EH (cell line): ENCODE measurements at places on chromosomes 7 and 10.
A peak's percentile ranks its signal among the peaks of the same experiment; 100 is the strongest.

- no peak for DNase-seq
Measured at GRCh38 chr7:96538632-96539031, 171.0 kb downstream of the SEM1 start.

- DNase-seq, result no peak
Measured at GRCh38 chr10:79942261-79943185, 6.4 kb downstream of the SFTPD start.

DNA sequence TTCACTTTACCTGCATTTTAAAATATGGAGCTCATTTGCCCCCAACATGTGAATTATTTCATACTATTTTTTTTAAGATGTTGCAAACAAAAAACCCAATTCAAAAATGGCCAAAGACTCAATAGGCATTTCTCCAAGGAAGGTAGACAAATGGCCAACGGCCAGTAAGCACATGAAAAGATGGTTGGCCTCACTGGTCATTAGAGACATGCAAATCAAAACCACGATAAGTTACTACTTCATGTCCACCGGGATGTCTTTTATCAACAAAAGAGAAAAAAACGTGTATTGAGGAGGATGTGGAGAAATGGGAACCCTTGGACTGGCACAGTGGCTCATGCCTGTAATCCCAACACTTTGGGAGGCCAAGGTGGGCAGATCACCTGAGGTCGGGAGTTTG lies 3.4 kb upstream of the CTBP2 start:
- no peak for DNase-seq

DNA sequence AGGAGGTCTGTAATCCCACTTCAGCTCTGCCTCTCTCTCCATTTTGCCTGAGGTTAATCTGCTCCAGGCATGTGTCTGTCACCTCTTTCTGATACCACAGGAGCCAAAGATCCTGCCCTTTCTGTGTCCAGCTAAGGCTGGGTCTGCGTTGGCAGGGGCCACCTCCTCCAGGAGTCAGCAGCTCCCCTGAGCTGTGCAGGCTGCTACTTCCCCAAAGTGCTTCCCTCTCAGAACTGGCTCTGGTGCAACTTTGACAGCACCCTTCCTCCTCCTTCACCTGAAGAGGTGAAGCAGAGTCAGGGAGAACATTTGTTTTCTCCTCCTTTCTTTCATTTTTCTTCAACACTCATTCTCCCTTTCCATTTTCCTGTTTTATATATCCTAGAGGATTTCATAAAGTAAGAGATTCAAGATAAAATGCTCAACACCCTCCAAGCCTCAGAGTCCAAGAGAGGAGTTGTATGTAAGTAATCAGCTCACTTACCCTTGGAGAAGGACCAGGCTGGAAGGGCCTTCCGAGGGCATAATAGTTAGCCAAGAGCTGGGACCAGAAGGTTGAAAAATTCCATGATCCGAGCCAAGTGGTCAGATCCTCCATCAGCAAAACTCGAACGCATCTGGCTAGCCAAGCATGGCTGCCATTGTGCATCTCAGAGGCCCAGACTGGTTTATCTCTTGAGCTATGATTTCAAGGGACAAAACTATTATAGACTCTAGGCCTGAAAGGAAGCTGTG lies 257.3 kb downstream of the PTEN start:
- DNase-seq, result no peak

DNA sequence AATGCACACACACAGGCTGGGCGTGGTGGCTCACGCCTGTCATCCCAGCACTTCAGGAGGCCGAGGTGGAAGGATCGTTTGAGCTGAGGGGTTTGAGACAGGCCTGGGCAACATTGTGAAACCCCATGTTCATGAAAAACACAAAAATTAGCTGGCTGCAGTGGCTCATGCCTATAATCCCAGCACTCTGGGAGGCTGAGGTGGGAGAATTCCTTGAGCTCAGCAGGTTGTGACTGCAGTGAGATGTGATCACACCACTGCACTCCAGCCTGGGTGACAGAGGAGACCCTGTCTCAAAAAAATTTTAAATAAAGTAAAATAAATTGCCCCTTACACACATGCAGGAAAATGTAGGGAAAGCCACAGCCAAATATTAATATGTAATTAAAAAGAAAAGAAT lies 44.1 kb downstream of the RNF32 start:
- no peak for DNase-seq

DNA sequence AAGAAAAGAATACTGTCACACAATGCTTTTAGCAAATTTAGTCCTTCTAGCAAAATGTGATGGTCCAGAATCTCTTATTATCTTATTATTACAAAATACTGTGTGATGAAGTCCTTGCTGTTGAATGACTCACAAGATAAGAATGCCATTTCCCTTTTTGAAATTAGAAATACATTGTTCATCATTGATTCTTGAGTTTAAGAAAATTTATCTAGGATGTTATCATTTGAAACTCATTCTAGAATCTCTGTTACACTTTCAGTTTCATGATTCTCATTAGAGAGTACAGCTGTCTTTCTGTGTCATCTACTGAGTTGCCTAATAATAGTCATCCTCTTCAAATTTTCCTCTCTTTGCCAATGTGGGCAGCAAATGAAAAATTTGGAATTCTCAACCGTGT lies 9.6 kb downstream of the ZKSCAN5 start:
- peak; percentile 48 for DNase-seq

DNA sequence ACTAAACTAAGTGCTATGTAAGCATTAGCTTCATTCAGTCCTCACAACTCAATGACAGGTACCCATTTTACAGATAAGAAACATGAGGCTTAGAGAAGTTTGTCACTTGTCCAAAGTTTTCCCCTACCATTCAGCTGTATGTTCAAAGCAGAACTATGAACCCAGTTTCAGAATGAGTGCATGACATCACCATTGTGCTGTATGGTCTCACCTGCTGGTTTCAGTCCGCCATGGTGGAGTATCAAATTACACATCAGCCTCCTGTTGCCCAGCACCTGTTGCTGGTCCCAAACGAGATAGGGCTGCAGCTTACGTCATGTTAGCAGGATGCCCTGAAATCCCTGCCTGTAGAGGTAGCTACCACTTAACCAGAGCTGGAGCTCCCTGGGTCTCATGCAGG lies 95.0 kb downstream of the DYNC1I1 start:
- no peak for DNase-seq

DNA sequence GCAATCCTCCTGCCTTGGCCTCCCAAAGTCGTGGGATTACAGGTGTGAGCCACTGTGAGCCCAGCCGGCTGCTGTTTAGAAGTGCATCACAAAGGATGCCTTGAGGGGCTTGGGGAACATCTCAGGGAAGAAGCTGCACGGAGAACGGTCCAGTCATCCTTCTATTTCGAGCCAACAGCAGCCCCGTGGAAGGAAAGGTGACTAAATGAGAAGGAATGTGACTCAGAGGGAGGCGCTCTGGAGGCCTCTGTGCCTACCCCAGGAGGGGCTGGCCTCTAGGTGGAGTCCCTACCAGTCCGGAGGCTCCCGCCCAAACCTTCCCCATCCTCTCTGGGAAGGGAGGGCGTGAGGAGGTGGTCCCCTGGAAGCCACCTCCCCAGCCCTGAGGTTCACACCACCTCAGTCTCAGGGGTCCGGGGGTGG lies 76.2 kb downstream of the CTBP2 start:
- peak; percentile 98 for DNase-seq

GRCh38 chr7:130814778-130815335 lies 80.8 kb upstream of the KLF14 start:
- peak; percentile 64 for DNase-seq

GRCh38 chr10:7503190-7503589 lies 92.4 kb upstream of the SFMBT2 start:
- no peak for DNase-seq

DNA sequence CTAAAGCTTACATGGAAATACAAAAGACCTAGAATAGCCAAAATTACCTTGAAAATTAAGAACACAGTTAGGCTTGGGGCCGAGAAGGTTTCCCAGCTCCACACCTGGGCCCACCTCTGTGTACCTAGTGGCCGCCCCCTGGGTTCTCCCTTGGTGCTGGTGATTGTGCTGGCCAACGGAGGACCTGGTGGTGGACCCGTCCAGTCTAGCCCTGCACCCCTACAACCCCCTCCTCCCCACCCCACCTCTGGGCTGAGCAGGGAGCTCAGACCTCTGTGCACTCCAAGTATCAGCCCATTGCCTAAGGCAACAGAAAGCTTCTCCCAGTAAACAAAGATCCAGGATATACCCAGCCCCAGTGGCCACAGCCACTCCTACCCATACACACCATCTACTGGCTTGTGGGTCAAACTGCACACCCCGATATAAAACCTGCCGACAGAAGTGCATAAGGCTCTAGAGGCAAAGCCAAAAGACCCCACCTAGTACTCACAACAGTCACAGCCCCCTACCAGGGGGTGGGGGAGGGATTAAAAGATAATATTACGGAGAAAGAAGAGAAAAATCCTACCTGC lies 105.0 kb upstream of the DIP2C start:
- DNase-seq, result peak; percentile 47

DNA sequence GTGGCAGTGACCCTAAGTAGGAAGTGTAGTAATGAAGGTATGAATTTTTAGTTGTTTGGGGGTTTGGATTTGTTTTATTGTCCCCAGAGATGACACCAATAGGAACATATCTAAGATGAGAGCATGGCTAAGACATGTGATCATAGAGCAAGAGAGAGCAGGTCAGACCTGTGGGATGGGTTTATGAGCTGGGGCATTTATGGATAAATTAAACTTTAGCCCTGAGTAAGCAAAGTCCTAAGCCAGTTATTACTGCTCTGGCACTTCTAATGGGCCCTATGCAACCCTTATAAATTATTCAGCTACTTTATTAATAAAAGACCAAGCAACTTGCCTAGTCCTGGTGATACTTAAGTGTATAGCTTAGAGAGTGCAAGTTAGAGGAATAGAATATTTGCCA lies 85.1 kb downstream of the LRRC4 start:
- DNase-seq, result peak; percentile 12

DNA sequence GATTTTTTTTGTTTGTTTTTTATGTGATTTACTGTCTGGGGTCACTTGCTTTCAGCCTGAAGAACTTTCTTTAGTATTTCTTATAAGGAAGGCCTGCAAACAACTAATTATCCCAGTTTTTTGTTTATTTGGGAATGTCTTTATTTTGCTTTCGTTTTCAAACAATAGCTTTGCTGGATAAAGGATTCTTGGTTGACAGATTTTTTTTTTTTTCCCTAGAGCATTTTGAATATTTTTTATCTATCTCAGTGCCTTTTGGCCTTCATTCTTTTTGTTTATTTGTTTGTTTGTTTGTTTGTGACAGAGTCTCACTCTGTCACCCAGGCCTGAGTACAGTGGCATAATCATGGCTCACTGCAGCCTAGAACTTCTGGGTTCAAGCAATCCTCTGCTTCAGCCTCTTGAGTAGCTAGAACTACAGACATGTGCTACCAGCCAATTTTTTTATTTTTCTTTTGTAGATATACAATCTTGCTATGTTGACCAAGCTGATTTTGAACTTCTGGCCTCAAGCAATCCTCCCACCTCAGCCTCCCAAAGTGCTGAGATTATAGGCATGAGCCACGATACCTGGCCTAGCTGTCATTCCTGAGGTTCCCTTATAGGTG lies 46.3 kb upstream of the FZD9 start:
- no peak for DNase-seq

DNA sequence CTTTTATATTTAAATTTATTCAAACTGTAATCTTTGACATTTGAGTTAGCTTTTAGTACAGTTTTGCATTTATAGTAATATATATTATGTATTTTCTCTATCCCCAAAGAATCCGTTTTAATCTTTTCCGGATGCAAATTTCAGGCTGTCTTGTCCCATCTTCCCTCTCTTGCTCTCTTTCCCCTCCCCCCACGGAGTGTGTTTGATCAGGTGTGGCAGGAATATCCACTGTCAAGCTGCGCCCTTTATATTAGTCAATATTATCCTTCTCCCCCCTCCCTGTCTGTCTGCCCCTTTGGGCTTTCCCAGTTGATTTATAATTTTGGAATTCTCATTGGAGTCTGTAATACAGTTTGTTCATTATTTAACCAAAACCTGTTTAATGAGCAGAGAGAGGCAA lies 19.0 kb downstream of the GBF1 start:
- no peak for DNase-seq

- DNase-seq, result peak; percentile 34
Measured at GRCh38 chr10:17847585-17848296, 38.6 kb downstream of the MRC1 start.

DNA sequence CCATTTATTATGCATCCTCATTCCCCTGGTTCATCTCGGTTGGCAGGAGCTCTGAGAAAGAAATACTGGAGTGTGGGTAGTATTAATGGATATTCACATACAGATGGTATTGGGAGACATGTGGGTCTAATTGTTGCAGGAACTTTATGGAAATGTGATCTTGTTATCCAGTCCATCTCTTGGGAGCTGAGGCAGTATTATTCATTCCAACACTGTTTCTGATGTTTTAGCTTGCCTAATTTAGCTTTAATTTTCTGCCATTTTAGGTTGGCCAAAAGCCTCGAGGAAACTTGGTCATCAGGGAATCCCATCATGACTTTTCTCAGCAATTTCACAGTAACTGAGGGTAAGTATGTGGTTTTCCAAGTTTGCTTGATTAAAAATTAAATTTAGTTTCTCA lies 125.7 kb downstream of the ABCA13 start:
- DNase-seq, result no peak

GRCh38 chr10:12350925-12351324 lies 1.6 kb downstream of the CAMK1D start:
- no peak for DNase-seq

- no peak for DNase-seq
Measured at GRCh38 chr7:43513251-43513650, 69.7 kb upstream of the STK17A start.

DNA sequence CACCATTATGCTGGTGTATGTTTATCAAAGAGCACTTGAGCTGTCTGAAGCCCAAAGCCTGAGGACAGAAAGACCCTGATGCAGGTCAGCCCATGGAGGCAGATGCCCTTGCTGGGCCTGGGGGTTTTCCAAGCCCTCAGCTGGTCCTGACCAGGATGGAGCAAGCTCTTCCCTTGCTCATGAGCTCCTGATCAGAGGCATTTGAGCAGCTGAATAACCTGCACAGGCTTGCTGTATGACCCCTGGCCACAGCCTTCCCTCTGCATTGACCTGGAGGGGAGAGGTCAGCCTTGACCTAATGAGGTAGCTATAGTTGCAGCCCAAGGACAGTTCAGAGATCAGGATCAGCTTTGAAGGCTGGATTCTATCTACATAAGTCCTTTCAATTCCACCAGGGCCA lies 13.0 kb downstream of the AQP1 start:
- no peak for DNase-seq

- DNase-seq, result no peak
Measured at GRCh38 chr10:97948822-97949221, 81.6 kb downstream of the CRTAC1 start.

GRCh38 chr10:89644967-89645741 lies at the start of gene PANK1:
Gene PANK1, minus strand, starts transcription at chr10:89645242. Its CDS starts 351 bp downstream, at chr10:89644891.
- peak; percentile 83 for DNase-seq

- peak; percentile 28 for DNase-seq
Measured at GRCh38 chr7:81845744-81846241, 75.9 kb upstream of the HGF start.

DNA sequence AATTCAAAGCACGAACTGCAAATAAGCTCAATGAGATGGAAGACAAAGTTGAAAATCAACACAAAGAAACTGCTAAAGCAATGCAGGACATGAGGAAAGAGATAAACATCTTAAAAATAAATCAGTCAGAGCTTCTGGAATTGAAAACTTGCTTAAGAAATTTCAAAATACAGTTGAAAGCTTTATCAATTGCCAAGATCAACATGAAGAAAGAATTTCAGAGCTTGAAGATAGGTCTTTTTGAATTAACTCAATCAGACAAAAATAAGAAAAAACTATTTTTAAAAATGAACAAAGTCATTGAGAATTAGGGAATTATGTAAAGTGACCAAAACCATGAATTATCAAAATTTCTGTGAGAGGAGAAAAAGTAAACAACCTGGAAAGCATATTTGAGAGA lies 218.1 kb downstream of the CTNNA3 start:
- DNase-seq, result no peak

- no peak for DNase-seq
Measured at GRCh38 chr7:5179756-5180155, 10.3 kb upstream of the WIPI2 start.

- DNase-seq, result no peak
Measured at GRCh38 chr7:117505238-117505637, 25.4 kb downstream of the CFTR start.
